Smooth muscle cell of trachea (primary cell): ENCODE measurements at places on chromosomes 2 and 18. TPM values are rescaled to one million over a fixed set of nuclear protein-coding genes. Genes with fewer than 3 reads are reported as not detected.

The APLF gene
- total RNA-seq = 3.8 and 5.8 TPM in 2 replicates

The RGPD8 gene
- 8.7 and 12.4 TPM in 2 replicates for total RNA-seq

The GALNT3 gene
- 0.33 and 0.58 TPM in 2 replicates for total RNA-seq

The SPATA3 gene
- total RNA-seq = not detected in 2 replicates

The ITGB6 gene
- total RNA-seq = under 0.01 and 0.15 TPM in 2 replicates
